ENCODE measurements at places on chromosomes 4 and X.

- DNase-seq = peak; percentile 22
Observed at GRCh38 chr4:48653217-48654014, 126.7 kb downstream of the FRYL start.

GRCh38 chr4:9976781-9977180, 44.5 kb downstream of the SLC2A9 start:
- DNase-seq = no peak

DNA sequence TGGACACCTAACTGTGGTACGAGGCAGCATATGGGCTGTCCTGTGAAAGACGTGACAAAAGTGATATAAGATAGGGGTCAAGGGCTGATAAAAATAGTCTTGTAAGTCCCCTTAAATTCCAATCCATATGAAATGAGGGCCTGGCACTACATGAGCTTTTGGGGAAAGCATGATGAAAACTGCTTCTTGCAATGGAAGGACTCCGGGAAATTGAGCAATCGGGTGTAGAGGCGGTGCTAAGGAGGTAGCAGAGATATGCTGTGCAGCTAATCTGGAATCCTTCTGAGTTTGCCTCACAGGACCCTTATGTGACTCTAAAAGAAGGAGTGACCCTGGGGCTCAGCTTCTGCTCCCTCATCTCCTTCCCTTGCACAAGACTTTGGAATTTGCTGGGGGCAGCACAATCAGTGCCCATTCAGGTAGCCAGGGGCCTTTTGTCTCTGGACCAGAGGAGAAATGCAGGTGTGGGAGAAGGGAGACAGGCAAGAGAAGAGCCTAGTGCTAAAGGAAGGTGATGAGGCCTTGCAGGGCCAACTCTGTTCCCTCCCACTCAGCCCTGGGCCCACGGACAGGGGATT, 12.8 kb downstream of the CLDN2 start:
- DNase-seq = no peak

DNA sequence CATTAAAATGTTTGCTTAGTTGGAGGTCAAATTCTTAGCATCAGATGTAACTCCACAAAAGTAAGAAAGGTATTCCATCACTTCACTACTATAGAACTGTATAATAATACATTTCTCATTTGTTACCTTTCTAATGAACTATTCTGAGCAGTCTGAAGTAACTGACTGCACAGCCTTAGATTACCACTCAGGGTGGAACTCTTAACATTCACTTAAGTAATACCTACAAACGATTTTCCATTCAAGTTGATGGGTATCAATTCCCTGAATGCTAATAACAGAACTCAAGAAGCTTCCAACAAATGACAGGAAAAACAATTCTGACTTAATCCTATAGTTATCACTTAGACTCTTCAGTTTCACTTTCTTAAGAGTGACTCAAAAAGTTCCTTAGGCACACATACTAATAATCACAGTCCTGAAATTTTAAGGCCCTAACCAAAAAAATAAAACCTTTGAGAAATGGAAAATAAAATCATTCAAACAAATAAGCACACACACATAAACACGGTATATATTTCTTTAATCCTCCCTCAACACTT, 20.9 kb downstream of the HNRNPD start:
- DNase-seq = no peak

GRCh38 chrX:25285598-25285997, 269.8 kb upstream of the ARX start:
- DNase-seq = no peak

GRCh38 chrX:122517786-122518185, 666.3 kb upstream of the GRIA3 start:
- DNase-seq = no peak

GRCh38 chrX:130171446-130172126, at the start of gene RAB33A:
Gene RAB33A (plus strand): TSS chrX:130171962. CDS start chrX:130172063, 101 bp downstream.
- DNase-seq = peak; percentile 27

GRCh38 chr4:39032218-39033085, at the start of gene TMEM156:
Gene TMEM156 (minus strand): TSS chr4:39032409. CDS start chr4:39032313, 96 bp downstream.
- DNase-seq = peak; percentile 39

DNA sequence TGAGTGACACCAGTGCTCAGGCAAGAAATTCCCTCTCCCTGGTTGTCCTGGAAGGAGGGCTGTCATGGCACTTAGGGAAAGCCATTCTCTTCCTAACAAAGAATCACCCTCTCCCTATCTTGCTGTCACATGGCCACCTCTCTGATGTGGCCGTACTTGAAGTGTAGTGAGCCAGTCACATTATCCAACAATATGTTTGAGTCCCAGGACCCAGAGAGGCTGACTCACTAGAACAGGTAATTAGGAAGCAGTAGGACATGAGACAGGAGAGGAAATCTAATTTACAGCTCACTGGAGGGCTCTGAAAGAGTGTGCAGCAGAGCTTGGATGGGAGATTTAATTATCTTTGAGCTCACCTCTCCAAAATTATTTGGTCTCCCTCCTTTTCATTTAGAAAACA, 299.1 kb downstream of the ARHGAP24 start:
- DNase-seq = no peak

DNA sequence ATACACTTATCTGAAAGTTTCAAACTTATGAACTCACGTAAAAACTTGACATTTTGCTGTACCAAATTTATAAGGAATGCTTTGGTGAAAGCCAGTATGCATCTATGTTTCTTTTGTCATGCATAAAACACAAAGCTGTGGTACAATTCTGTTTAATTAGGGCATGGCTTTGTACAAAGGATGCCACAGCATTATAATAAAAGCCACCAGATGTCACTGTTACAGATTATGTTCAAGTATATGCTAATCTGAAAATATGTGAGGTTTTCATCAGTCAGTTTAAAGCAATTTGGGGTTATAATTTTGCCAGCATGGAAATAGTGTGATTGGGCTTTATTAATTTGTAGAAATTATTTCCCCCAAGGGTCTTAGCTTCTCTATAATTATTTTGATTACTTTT, 69.0 kb downstream of the ATOH1 start:
- DNase-seq = no peak

DNA sequence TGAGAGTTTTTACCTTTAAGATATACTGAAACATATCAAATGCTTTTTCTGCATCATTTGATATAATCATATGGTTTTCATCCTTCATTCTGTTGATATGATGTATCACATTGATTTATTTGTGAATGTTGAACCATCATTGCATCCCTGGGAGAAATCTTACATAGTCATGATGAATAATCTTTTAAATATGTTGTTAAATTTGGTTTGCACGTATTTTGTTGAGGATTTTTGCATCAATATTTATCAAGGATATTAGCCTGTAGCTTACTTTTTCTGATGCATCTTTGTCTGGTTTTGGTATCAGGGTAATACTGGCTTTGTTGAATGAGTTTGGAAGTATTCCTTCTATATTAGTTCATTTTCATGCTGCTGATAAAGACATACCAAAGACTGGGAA, 541.4 kb downstream of the TLL1 start:
- no peak for DNase-seq

- no peak for DNase-seq
Observed at GRCh38 chrX:20693078-20693477, 426.4 kb upstream of the RPS6KA3 start.

DNA sequence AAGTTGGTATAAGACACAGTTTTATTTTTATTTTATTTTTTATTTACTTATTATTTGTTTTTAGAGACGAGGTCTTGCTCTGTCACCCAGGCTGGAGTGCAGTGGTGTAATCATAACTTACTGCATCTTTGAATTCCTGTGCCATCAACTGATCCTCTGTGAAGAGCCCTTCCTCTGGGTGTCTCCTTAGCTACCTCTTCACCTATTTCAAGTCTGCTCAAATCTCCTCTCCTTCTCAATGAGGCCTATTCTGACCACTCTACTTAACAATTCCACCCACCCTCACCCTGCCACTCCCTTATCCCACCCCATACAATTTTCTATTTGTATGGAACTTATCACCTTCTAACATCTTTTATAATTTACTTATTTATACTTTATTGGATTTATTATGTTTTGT, 183.4 kb downstream of the PPP3CA start:
- DNase-seq = no peak

GRCh38 chr4:84965553-84966381, 723 bp downstream of the WDFY3 start:
- no peak for DNase-seq

DNA sequence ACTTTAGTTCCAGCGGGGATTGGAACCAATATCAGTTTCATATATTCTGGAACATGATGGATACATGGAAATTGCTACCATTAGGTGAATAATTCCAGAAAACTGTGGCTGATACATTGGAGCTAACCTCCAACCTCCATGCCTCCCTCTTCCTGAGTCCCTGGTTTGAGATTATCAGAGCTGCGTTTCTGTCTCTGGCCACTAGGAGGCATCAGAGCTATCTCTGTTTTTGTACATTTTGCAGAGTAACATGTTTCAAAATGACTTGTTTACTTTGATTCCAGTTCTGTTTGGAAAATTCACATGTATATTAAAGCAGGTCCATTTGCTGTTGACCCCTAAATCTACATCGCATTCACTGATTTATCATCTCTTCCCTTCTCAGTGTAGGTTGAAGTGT, 2.4 kb upstream of the RAB40AL start:
- no peak for DNase-seq

- DNase-seq = no peak
Observed at GRCh38 chr4:44761306-44761705, 35.0 kb upstream of the GNPDA2 start.

GRCh38 chr4:128862608-128863311, 53.3 kb downstream of the JADE1 start:
- peak; percentile 38 for DNase-seq

GRCh38 chrX:111881715-111882114, 5.7 kb downstream of the TRPC5OS start:
- DNase-seq = no peak

GRCh38 chr4:165326831-165327210, 648 bp upstream of the MSMO1 start:
- no peak for DNase-seq

- DNase-seq = no peak
Observed at GRCh38 chrX:111005166-111005565, 90.8 kb upstream of the PAK3 start.

GRCh38 chr4:143700416-143701352, at the start of gene FREM3:
Gene FREM3 (minus strand): TSS chr4:143700675. CDS start chr4:143700675, 0 bp downstream.
- no peak for DNase-seq

- DNase-seq = no peak
Observed at GRCh38 chr4:182231080-182231479, 12.1 kb upstream of the TENM3 start.

GRCh38 chr4:15649914-15650545, 5.1 kb downstream of the FBXL5 start:
- peak; percentile 59 for DNase-seq

DNA sequence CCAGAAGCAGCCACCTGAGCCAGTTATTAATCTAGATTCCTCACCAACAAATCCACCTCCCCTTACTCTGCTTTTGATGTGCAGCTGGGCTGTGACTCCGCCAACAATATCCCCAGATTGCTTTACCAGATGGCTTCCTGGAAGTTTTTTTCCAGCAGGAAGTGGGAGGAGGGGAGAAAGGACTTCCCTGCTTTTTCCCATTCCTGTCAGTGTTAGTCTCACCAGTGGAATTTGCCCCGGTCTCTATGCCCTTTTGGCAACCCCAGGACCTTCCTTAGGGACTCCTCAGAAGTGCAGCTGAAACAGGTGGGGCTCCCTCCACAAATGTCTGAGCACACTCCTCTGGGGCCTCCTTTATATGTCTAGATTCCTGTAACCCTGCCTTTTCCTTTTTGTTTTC, 465.2 kb upstream of the IGFBP7 start:
- DNase-seq = no peak

GRCh38 chr4:113845138-113845537, 83.6 kb upstream of the CAMK2D start:
- no peak for DNase-seq

- DNase-seq = no peak
Observed at GRCh38 chrX:87572901-87573300, 55.3 kb downstream of the KLHL4 start.
